ENCODE measurements at places on chromosomes 1 and 21.

- no peak for DNase-seq
Measured at GRCh38 chr1:178530037-178530402, 17.1 kb downstream of the TEX35 start.

- DNase-seq: peak; percentile 90
Measured at GRCh38 chr1:156471496-156472490, 28.8 kb downstream of the MEF2D start.

- no peak for DNase-seq
Measured at GRCh38 chr1:83706354-83706938, 292.5 kb downstream of the TTLL7 start.

- DNase-seq: no peak
Measured at GRCh38 chr1:171984262-171984661, 143.0 kb downstream of the DNM3 start.

- no peak for DNase-seq
Measured at GRCh38 chr1:28506907-28507246, 1.0 kb downstream of the RCC1 start.

GRCh38 chr1:190597294-190597693 is 119.6 kb upstream of the BRINP3 start:
- DNase-seq: no peak

- peak; percentile 64 for DNase-seq
Measured at GRCh38 chr1:218339267-218339831, 5.8 kb upstream of the TGFB2 start.

DNA sequence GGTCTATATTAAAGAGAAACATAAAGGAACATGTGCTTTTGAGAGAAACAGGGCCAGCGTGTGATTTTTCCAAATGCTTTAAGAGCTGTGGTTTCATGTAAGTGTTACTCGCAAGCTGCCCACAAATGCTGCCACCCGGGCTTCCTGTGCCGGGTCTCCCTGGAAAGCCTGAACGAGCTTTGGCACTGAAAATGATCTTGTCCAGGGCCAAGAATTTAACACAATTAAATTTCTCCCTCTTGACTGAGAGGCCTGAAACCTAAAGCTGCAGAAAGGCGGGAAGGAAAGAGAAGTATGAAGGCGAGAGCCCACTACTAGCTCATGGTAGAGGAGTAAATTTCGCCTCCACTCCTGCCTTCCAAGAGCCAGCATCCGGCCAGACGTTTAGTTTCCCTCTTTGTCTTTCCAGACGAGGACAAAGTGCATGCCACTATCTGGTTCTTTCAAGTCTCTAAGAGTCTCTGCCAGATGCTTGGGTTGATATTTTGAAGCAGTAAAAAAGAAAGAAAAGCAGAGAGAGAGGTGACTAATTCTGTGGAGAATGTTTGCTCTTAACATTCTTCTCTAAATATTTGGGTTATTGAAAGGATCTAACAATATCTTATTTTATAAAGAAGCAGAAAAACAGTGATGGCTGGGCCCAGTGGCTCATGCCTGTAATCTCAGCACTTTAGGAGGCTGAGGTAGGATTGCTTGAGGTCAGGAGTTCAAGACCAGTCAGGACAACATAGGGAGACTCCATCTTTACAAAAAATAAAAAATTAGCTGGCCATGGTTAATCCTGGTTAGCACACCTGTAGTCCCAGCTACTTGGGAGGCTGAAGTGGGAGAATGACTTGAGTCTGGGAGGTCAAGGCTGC is 100.0 kb upstream of the HNRNPU start:
- DNase-seq: peak; percentile 72
